ENCODE measurements at places on chromosomes 5 and 9. TPM values are rescaled to one million over a fixed set of nuclear protein-coding genes. Genes with fewer than 3 reads are reported as not detected.
A peak's percentile ranks its signal among the peaks of the same experiment; 100 is the strongest.

The PCDHA1 gene
- polyA plus RNA-seq = 0.21 TPM

The DDX4 gene
- polyA plus RNA-seq = not detected

- peak overlapping the region; percentile 60 for H3K27ac ChIP-seq
Observed at GRCh38 chr9:83964973-83965349, 15.1 kb downstream of the HNRNPK start.

DNA sequence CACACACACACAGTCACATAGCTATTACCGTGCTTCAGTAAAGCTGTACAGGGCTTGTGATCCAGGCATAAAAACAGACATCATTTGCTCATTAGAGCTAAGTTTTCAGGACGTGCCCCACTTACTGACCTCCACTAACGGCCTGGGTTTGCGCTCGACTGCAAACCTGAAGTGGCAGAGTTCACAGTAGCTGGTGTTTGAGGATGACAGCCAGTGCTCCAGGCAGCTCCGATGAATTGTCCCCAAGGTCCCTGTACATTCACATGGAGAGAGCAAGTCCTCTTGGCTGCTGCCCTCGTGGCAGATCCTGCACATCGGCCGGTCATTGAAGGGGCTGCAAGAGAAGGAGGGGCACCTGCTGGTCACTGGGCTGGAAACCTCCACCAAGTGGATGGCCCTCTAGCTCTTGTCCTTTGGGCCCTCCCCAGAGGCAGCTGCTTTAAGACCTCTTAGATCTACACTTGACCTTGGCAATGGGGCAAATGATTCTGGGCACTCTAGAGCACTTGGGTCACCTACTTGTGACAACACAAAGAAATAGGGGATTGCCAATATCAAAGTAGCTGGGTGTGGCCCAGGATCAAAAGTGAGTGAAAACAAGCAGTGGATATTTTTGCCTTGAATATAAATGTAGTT is 115.4 kb downstream of the MARCHF3 start:
- H3K4me1 ChIP-seq = no peaks in the 10 kb centered on the region
- DNase-seq = no peak
- H3K27me3 ChIP-seq = no peaks in the 10 kb centered on the region
- H3K27ac ChIP-seq = no peak overlapping the region

- H3K4me1 ChIP-seq = no peaks in the 10 kb centered on the region
- DNase-seq = no peak
- H3K4me3 ChIP-seq = no peak overlapping the region
- H3K27ac ChIP-seq = no peak overlapping the region
- H3K27me3 ChIP-seq = no peaks in the 10 kb centered on the region
- H3K36me3 ChIP-seq = no peaks in the 10 kb centered on the region
Observed at GRCh38 chr9:110214090-110214489, 6.1 kb upstream of the C9orf152 start.

DNA sequence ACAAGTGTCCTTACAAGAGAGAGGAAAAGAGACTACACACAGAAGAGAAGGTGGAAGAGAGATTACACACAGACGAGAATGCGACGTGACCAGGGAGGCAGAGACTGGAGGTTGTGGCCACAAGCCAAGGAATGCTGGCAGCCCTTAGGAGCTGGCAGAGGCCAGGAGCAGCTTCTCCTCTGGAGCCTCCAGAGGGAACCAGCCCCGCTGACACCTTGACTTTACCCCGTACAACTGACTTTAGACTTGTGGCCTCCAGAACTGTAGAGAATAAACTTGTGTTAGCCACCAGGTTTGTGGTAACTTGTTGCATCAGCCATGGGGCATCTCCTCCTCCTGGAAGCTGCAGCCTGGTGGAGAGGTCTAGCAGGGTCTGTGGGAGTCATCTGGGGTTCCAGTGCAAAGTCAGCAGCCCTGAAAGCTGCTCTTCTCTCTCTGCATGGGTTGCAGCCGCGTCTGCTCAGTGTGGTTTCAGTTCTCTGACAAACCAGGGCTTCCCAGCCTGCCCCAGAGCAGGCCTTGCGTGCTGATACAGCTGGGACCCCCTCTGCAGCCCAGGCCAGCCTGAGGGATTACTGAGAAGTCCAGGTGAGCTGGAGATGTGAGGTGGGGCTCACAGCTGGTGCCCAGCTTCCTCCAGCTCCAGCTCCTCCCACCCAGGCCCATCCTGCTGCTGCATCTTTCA is 30.8 kb upstream of the CNOT6 start:
- H3K27ac ChIP-seq = no peak overlapping the region
- H3K27me3 ChIP-seq = no peaks in the 10 kb centered on the region
- no peak for DNase-seq
- no peaks in the 10 kb centered on the region for H3K4me1 ChIP-seq
- H3K4me3 ChIP-seq = no peak overlapping the region
- no peaks in the 10 kb centered on the region for H3K36me3 ChIP-seq

GRCh38 chr5:110951373-110951791 is 120.1 kb upstream of the TSLP start:
- H3K27ac ChIP-seq = no peak overlapping the region
- no peaks in the 10 kb centered on the region for H3K36me3 ChIP-seq
- no peaks in the 10 kb centered on the region for H3K27me3 ChIP-seq

- H3K36me3 ChIP-seq = no peaks in the 10 kb centered on the region
- DNase-seq = no peak
- no peak overlapping the region for H3K27ac ChIP-seq
- no peaks in the 10 kb centered on the region for H3K27me3 ChIP-seq
Observed at GRCh38 chr5:15550502-15551112, 50.6 kb downstream of the FBXL7 start.

DNA sequence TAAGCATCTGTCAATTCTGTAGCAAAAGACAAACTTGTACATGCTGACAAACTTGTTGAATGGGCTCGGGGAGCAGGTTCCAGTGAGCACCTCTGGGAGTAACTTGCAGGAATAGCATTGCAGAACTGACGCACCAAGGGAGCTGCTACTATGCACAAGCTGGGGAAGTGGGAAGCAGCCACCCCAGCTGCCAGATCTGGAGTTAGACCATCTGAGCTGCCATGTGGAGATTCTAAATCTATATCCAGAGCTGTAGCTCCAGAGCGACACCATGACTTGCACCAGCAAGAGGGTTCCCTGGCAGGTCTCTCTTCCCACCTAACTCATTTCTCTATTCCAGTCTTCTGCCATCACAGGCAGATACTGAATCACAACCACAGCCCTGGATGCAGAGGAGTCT is 346.0 kb upstream of the PANK3 start:
- no peaks in the 10 kb centered on the region for H3K4me1 ChIP-seq
- H3K27ac ChIP-seq = no peak overlapping the region
- DNase-seq = no peak

GRCh38 chr5:37720550-37720952 is 119.3 kb downstream of the GDNF start:
- 0 out of 2 replicates have a peak, but pooled peaks cover 2% of the 10 kb centered on the region for H3K36me3 ChIP-seq
- no peaks in the 10 kb centered on the region for H3K27me3 ChIP-seq
- H3K27ac ChIP-seq = peak overlapping the region; percentile 63
- peaks cover 28% of the 10 kb centered on the region for H3K4me1 ChIP-seq

DNA sequence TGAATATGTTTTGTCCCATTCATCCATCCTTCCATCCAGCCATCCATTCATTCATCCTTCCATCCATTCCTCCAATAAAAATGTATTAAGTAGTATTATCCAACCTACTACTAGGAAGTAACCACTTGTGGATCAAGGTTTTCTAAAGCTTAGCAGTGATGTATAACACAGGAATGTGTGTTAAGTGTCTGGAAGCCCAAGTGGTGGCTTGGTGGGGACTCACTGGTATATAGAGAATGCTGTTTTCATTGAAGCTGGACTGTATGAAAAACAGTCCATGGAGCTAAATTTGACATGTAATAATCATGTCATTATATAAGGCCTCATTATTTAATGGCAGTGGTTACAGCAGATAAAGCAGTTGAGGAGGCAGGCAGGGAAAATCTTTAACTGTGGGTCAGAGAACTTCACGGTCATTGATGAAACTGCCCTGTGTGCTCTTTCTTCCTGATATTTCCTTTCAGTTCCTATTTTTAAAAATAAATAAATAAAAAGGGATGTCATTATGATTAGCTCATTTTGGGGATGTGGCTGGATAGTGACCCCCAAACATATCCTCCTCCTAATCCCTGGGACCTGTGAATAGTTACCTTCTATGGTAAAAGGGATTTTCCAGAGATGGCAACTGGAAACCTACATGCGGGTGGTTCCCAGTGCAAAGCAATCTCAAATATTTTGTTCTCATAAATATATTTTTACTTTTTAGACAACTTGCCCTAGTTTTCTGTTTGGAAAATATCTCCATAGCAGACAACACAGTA is 82.3 kb downstream of the DAPK1 start:
- no peaks in the 10 kb centered on the region for H3K4me1 ChIP-seq
- no peak overlapping the region for H3K4me3 ChIP-seq

DNA sequence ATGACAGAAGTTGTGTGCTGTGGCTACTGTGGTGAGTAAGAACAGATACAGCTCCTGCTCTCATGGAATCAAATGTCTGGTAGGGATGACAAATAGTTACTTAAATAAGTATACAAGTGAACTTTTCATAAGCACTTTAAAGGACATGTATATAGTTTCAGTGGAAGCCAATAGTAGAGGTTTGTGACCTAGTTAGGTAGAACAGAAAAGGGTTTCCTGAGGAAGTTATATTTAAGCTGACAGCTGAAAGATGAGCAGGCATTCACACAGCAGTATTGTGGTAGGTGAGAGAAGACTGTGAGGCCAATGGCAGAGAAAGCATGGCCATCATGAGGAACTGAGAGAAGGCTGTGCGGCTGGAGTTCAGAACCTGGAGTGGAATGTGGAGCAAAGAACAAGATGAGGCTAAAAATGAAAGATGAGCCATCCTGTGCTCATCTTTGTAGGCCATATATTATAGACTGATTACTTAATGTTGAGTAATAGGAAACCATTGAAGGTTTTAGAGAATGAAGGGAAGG is 15.4 kb downstream of the FAM174A start:
- peak overlapping the region; percentile 32 for H3K27ac ChIP-seq
- no peak for DNase-seq
- no peak overlapping the region for H3K4me3 ChIP-seq
- no peaks in the 10 kb centered on the region for H3K4me1 ChIP-seq
- H3K36me3 ChIP-seq = no peaks in the 10 kb centered on the region

DNA sequence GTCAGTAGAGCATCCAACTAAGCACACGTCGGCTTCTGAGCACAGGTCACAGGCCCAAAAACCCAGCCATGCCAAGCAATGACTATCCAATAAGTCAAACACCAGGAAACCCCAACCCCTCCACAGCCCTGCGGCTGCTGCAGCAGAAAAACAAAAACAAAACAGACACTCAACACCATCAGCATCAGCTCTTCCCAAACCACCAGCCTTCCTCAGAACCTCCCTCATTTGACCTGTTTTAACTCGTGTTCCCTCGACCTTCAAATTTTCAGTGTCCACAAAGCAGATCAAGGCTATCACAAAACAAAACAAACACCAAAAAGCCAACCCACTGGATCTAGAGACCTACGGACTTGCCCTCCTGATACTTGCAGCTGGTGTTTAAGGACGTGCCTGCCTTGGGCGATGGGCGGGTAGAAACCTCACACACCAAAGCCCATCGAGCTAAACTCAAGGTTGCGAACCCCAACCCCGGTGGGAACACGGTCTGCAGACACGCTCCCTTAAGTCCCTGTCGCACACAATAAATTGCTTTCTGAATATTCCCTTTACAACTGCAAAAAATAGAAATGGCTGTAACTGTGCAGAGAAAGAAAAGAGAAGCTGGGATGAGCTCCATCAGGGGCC is 247.1 kb upstream of the ANKRD55 start:
- H3K27ac ChIP-seq = peak overlapping the region; percentile 73
- H3K4me1 ChIP-seq = peaks cover 20% of the 10 kb centered on the region
- DNase-seq = peak; percentile 70
- peak overlapping the region; percentile 53 for H3K4me3 ChIP-seq

- H3K27me3 ChIP-seq = no peaks in the 10 kb centered on the region
- H3K36me3 ChIP-seq = no peaks in the 10 kb centered on the region
- H3K4me3 ChIP-seq = no peak overlapping the region
Observed at GRCh38 chr5:60036192-60036938, 142.8 kb upstream of the PDE4D start.

GRCh38 chr9:126957687-126958053 is 43.1 kb downstream of the RALGPS1 start:
- H3K36me3 ChIP-seq = no peaks in the 10 kb centered on the region
- peak overlapping the region; percentile 88 for H3K27ac ChIP-seq
- H3K4me1 ChIP-seq = peaks cover 7% of the 10 kb centered on the region
- H3K4me3 ChIP-seq = no peak overlapping the region

DNA sequence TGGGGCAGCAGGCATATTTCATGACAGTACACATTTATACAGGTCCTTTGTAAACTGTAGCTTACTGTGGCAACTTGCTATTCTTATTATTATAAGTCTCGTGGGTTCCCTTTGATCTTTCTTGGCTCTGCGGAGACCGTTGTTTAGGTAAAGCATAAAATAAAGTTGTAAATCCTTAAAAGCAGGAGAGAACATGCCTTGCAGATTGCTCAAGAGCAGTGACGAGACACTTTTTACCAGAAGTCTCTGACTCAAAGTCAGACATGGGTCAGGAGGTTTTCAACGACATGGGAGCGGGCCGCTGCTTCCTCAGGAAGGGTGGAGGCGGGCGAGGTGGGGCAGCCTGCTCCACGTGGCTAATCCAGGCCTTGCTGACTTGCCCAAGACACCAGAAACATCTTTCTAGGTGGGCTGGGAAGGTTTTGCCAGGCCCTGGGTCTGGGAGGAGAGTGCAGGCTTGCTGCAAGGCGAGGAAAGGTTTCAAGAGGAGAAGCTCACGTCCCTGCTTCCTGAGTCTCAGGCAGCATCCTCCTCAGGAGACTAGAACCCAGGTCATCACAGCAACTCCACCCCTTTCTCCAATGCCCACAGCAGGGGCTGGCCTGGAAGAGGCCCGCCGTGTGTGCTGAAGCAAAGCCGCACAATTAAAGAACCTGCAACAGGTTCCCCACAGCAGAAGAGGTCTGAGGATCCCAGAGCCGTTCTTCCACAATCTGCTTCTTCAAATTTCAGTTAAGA is 6.5 kb downstream of the TBC1D2 start:
- H3K4me1 ChIP-seq = no peaks in the 10 kb centered on the region
- no peaks in the 10 kb centered on the region for H3K27me3 ChIP-seq
- H3K27ac ChIP-seq = no peak overlapping the region
